IMR-90 (cell line): ENCODE measurements at places on chromosomes 12 and 14. TPM values are rescaled to one million over a fixed set of nuclear protein-coding genes. Genes with fewer than 3 reads are reported as not detected.

HCAR3 gene
- total RNA-seq = not detected in 2 replicates

GRCh38 chr12:98635657-98636323, 8.8 kb downstream of the IKBIP start:
- peak; percentile 77 for DNase-seq

OR4K1 gene
- total RNA-seq = not detected in 2 replicates

DNA sequence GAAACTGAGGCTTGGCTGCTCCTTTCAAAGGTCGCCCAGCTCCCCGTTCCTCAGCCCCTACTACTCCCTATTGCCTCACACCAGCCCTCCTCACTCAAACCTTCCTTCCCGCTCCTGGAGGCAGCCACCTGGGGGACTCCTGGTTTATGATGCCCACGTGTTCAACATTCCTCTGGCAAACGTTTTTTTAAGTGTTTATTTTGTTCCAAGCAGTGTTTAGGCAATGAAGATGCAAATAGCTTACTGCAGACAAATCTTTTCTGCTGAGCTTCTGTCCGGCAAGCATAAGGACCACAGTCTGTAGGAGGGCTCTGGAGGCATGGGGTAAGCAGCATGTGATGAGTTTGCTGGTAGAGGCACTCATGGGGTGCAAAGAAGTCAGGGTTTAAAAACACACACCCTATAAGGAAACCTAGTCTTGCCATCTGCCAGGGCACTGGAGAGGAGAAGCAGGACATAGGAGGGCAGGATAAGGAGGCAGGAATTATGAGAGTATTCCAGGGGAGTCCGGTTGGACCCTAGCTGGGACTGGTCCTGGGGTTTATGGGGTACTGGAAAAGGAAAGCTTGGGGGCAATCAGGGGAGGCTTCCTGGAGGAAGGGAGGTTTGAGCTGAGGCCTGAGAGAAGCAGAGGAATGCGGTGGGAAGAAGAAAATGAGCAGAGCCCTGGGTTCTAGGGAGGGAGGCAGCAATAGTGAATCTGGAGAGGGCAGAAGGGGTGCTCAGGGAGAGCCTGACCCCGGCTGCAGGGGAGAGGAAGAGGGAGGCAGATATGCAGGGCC, 123.3 kb downstream of the NCOR2 start:
- peak; percentile 65 for DNase-seq

DNA sequence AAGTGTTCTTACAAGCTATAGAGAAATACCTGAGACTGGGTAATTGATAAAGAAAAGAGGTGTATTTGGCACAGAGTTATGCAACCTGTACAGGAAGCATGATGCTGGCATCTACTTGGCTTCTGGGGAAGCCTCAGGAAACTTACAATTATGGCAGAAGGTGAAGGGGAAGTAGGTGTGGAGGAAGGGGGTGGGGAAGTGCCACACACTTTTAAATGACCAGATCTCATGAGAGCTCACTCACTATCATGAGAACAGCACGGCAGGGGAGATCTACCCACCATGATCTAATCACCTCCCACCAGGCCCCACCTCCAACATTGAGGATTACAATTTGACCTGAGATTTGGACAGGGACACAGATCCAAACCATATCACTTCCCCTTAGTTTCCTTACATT, 32.8 kb downstream of the TSHR start:
- no peak for DNase-seq

DNA sequence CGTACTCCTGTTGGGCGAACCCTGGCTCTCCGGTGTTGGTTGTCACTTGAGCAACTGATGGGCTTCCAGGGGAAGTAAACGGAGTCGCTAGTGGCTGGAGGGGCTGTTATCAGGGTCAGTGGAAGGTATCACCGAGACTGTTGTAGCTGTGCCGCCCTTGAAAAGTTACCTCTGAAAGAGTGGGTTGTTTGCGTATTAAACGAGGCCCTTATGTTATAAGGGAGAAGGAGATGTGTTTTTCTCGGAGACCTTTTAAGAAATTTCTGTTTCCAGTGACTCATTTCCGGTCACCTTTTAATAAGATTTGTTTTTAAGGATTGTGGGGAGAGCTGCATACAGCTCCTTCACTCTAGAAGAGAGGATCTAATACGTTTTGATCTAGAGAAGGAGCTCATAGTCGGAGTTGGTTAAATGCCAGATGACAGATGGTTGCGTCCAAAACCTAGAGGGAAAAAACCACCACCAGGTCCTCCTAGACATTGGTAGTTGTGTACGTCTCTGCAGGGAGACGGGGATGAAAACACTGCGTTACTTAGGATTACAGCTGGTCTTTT, 750 bp upstream of the DBX2 start:
- DNase-seq = no peak

GPD1 gene
- 0.18 TPM in 1 of 2 replicates, not detected in the other for total RNA-seq

CCDC77 gene
- total RNA-seq = 6.6 and 9.4 TPM in 2 replicates

- no peak for DNase-seq
These were observed 58.2 kb upstream of the CORO1C start for GRCh38 chr12:108789546-108789945.

STON2 gene
- total RNA-seq = not detected in 2 replicates

MYO1H gene
- total RNA-seq = not detected in 2 replicates

DNA sequence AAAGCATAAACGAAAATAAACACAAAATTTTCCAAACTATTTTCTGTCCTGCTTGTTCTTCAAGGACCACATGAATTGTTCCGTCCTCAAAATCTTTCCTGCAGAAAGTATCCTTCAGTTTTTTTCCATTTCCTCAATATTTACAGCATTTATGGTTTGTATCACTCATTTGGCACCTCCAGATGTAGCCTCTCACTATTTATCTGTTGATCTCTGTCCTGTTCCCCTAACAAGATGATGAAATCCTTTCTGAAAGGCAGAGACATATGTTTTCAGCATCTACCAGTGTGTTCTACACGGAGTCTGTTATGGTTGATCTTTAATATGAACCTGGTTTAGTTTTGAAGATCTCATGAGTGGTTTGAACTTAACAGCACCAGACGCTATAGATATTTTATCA, 490.2 kb downstream of the NELL2 start:
- DNase-seq = no peak
